Type B pancreatic cell (in vitro differentiated cells): ENCODE measurements at places on chromosomes 7 and 10.

- no peak for DNase-seq
Observed at GRCh38 chr7:100675581-100676350, 2.2 kb downstream of the GNB2 start.

DNA sequence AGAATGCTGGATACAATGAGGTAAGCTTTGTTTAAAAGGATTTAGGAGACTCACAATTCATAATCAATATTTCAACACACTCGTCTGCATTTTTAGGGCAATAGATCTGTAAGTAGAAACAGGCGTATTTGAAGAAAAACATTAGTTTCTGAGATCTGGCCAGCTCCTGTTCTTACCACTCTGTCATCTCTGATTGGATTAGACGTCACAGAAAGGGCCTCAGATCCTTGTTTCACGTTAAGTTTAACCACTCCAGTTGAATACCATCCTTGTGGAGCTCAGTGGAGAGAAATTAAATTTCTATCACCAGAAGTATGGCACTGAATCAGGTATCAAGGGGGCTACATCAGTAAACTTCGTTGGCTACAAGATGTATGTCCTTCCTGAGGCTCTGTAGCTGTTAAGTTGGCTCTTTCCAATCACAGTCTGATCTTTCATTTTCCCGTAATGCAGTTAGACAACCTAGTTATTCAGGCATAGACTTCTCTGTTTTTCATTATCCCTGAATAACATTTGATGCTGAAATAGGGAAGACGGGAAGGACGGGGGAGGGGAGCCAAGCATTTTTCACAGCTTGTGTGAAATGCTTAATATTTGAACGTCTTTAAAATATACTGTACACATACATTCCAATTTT is 659.2 kb upstream of the GALNT17 start:
- no peak for DNase-seq

- no peak for DNase-seq
Observed at GRCh38 chr10:84562592-84562991, 234.2 kb downstream of the CCSER2 start.

DNA sequence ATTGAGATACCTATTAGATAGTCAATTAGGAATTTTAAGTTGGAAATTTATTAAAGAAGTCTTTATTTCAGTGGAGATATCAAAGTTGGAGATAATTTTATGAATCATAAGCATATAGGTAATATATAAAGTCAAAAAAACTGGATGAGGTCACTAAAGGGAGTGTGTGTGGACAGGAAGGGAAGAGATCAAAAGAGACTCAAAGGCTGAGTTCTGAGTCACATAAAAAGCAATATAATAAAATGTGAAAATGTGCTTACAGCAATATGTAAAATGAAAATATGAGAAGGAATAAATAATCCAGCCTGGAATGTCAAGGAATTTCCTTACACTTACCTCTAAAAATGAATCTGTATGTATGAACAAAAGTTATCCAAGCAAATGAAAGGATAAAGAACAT is 583.3 kb upstream of the SORCS1 start:
- DNase-seq, result no peak

DNA sequence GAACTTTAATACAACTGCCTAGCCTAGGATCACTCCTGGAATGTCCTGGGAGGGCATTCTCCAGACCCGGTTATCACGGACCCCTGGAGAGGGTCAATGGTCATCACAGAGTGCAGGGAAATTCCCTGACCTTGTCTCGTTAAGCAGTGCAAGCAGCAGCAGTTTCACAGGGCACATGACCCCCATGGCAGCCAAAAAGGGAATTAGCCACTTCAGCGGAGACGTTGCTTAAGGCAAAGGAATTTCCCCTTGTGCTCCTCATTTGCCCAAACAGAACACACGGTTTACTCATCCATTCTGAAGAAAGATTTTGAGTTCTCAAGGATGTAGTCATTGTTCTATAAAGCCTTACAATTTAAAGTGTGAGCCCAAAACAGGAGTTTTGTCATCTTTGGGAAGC is 260.3 kb downstream of the SNX13 start:
- no peak for DNase-seq

DNA sequence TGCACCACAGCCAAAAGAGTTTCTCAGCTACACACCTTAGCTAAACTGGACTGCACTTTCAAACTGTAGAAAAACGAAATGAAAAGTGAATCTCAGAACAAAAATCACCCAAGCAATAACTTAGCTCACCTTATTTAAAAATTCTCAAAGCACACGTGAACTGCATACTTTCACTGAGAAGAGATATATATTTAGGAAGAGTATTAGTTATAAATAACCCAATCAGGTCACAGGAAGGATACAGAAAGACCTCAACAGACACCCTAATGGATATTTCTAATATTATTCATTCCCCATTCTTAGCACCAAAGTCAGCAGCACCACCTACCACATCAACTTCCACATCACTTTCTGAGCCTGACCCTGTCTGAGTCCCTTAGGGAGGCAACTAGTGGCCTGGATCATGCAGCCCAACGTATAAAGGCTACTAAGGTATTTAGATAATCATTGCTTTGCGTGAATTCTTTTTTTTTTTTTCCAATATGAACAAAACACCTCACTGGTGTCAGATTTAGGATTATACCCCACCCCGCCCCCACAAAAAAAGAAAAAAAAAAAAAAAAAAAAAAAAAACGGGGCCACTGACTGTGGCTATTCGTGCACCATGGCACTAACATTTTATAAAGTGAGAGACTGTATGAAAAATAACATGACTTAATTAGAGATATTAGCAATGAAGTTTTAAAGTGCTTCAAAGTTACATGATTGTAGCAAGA is 2.6 kb downstream of the ABI1 start:
- no peak for DNase-seq

DNA sequence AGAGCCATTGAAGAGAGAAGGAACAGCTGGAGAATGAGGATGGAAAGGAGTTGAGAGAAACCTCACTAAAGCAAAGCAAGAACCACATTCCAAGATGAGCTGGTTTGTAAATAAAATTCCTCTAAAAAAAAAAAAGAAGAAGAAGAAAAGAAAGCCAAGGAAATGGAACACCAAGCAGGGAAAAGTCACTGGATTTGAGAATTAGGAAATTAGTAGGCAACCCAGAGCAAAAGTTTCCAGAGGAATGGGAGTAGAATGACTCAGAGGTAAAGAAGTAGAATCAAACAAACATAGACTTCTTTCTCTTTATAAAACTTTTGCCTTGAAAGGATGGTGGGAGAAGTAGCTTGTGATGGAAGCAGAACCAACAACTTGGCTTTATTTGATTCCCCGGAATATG is 3.9 kb downstream of the CH25H start:
- no peak for DNase-seq

GRCh38 chr7:22108151-22108845 is 162.6 kb upstream of the CDCA7L start:
- DNase-seq, result no peak

GRCh38 chr10:21692916-21693315 is 158.9 kb downstream of the MLLT10 start:
- no peak for DNase-seq

GRCh38 chr10:5457741-5458140 is 41.6 kb downstream of the CALML5 start:
- DNase-seq, result no peak

- DNase-seq, result no peak
Observed at GRCh38 chr10:48670978-48671913, 13.4 kb upstream of the WDFY4 start.

DNA sequence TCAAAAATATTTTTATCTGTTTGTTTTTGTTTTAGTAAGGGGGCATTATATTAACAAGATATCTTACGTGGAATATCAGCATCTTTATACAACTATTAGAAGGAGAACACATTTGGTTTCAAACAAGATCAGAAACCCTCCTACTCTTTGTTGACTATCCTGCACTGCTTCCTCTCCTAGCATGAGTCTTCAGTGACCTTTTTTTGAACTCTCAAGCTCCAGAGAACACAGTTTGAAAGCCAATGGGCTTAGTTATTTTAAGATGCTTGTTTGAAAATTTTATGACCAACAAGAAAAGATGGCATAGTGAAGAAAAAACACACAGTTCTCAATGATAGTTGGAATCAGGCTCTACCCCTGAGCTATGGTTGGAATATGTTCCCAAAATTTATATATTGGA is 37.2 kb upstream of the RTKN2 start:
- DNase-seq, result no peak

DNA sequence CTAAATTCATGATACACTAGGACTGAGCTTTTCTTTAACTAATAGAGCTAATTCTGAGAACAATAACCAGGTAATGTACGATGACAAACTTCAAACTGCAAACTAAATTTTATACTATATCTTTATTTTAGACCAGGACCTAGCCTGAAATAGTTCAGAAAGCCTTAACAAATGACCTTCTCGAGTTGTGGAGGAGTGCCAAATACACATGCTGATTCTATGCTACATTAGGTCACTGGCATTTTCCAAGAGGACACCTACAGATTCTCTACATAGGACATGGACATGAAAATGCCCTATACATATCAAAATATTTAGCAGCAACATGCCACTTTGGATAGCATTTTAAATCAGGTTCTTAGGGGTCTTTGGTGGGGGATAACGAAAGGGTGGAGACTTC is 44.0 kb upstream of the LRRTM3 start:
- DNase-seq, result no peak

GRCh38 chr10:74957285-74957961 is 131.0 kb downstream of the KAT6B start:
- DNase-seq, result no peak

DNA sequence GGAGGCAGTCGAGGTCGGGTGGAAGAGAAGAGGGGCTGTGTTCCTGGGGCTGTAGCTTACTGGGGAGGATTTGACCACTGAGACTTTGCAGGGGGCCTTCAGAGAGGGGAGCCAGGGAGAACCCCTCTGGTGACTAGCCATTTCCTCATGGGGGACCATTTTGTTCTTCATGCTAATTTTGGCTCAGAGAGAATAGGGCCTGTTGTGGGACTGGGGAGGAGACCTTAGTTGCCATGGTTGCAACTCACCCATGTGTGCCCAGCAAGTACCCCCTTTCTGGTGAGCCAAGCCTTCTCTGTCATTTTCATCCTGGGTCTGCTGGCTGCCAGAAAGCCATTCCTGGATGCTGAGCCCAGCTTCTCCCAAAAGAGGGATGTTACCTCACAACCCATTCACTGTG is 120.9 kb downstream of the GRK5 start:
- DNase-seq, result no peak

- DNase-seq, result no peak
Observed at GRCh38 chr7:70098905-70099672, 500.8 kb downstream of the AUTS2 start.

DNA sequence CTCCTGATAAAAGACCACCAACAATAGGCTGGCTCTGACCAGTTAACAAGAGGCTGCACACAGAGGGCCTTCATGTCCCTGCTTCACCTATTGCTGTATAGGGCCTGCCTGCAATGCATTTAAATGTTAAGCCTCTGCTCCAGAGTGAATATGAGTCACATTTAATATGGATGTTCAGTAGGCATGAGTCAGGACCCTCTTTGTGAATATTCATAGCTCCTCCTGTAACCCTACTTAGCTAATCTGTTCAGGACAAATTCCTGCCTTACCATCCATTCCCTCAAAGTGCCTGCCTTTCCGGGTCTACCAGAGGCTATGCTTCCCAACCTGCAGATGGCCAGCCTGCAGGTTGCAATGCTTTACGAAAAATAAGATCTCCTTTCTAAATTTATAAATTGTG is 32.5 kb downstream of the ARHGAP22 start:
- no peak for DNase-seq

DNA sequence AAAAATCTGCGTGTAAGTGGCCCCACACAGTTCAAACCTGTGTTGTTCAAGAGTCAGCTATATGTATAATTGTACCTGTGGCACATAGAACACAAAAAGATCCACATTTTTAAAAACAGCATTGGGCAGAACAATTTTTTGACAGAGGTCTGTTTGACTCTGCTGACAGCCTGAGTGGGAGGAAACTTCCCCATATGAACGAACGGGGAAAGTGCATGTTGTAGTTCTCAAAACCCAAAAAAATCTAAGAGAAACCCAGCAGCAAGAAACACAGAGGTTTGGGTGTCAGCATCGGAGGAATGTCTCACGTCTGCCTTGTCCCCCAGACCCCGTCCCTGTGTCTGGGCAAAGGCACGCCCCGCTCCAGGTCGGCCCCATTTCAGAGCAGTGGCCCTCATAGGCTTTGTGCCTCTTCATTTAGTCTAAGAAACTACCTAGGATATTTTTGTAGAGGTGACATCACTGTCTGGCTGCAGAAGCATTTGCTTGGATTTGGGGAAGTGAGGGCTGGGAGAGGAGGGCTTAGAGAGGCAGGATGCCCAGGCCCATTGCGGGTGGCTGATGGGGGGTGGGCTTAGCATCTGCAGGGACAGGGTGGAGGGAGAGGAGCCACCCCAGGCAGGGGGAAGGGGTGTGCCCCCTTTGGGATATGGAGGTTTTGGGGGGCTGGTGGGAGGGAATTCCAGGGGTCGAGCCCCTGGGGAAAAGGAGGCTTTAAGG is 11.0 kb downstream of the CUX1 start:
- no peak for DNase-seq

DNA sequence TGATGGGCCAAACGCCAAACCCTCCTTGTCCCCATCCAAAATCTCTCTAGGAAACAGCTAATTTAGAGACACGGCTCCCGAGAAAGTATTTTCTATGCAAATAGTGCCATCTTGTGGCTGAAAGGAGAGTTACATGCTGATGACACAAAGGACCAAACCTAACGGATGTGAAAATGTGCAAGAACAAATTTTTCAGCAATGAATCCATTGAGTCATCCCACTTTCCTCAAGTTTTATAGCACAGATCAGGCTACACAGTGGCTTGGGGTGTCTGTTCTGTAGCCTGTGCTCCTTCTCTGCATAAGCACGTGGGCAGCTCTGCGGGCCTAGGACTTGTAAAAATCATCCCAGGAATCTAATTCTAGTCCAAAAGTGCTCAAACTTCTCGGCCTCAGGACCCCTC is 154.8 kb upstream of the PRR15 start:
- no peak for DNase-seq

- DNase-seq, result no peak
Observed at GRCh38 chr7:95693551-95694333, 78.6 kb upstream of the DYNC1I1 start.

DNA sequence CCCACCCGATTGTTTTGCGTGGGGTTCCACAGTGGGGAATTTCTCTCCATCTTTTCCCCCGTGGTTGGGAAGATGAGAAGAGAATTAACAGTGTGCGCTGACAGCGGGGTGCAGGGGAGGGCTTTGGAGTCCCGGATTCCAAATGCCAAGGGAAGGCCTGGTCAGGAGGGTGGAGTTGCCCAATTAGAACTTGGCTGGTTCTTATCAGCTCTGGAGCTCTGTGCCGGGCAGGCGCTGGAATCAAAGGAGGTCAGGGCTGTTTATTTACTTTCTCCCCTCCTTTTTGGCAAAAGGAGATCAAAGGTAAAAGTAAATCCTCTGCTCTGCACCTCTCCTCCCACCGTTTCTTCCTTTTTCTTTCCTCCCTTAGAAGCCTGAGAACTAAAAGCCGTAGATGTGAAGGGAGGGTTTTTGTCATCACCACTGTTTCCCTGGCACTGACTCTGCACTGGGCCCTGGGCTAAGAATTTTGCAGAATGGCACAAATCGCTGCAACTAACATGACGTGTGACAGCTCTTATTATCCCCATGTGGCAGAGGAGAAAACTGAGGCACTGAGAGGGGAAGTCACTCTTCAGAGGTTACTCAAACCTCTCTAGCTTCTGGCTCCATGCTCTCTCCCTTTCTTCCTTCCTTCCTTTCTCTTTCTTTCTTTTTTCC is 95.2 kb upstream of the ZNF716 start:
- DNase-seq, result no peak

- DNase-seq, result no peak
Observed at GRCh38 chr10:93224005-93224779, 150.5 kb downstream of the CYP26A1 start.

- DNase-seq, result no peak
Observed at GRCh38 chr7:44187636-44188416, 1.4 kb downstream of the GCK start.

GRCh38 chr10:3397231-3397630 is 224.6 kb upstream of the PITRM1 start:
- DNase-seq, result no peak

GRCh38 chr10:92553959-92554358 is 19.9 kb downstream of the IDE start:
- DNase-seq, result no peak
